ENCODE measurements at places on chromosomes 3 and 15. TPM values are rescaled to one million over a fixed set of nuclear protein-coding genes. Genes with fewer than 3 reads are reported as not detected.

NMD3 gene
- 54.9 TPM for total RNA-seq

ARHGEF26 gene
- 0.40 TPM for total RNA-seq

TGM5 gene
- not detected for total RNA-seq

NLGN1 gene
- 8.9 TPM for total RNA-seq

AVEN gene
- total RNA-seq = 26.2 TPM

PROK2 gene
- not detected for total RNA-seq

GABRA5 gene
- not detected for total RNA-seq

AADACL2 gene
- total RNA-seq = not detected

SHC4 gene
- total RNA-seq = 0.30 TPM

NANOGP8 gene
- 0.20 TPM for total RNA-seq

ERC2 gene
- 0.13 TPM for total RNA-seq

GP5 gene
- total RNA-seq = 0.13 TPM

TLR9 gene
- total RNA-seq = not detected

FBN1 gene
- total RNA-seq = 29.1 TPM

RFT1 gene
- 26.6 TPM for total RNA-seq

C15orf62 gene
- total RNA-seq = 0.13 TPM

ITIH1 gene
- not detected for total RNA-seq

RHCG gene
- total RNA-seq = not detected

PLSCR2 gene
- total RNA-seq = not detected

OR5K2 gene
- total RNA-seq = not detected

SERINC4 gene
- total RNA-seq = 0.05 TPM

ALDH1A2 gene
- total RNA-seq = 2.3 TPM

CFAP161 gene
- 2.0 TPM for total RNA-seq

C15orf39 gene
- total RNA-seq = 19.8 TPM

GOLGA8K gene
- not detected for total RNA-seq

MELTF gene
- 1.9 TPM for total RNA-seq
